ENCODE measurements at places on chromosomes 16 and 17.
A peak's percentile ranks its signal among the peaks of the same experiment; 100 is the strongest.

GRCh38 chr16:11036040-11036439 lies 91.7 kb downstream of the CLEC16A start:
- H3K36me3 ChIP-seq, result peaks cover 58% of the 10 kb centered on the region
- H3K4me1 ChIP-seq, result no peaks in the 10 kb centered on the region
- H3K27ac ChIP-seq, result no peak overlapping the region
- DNase-seq, result no peak

DNA sequence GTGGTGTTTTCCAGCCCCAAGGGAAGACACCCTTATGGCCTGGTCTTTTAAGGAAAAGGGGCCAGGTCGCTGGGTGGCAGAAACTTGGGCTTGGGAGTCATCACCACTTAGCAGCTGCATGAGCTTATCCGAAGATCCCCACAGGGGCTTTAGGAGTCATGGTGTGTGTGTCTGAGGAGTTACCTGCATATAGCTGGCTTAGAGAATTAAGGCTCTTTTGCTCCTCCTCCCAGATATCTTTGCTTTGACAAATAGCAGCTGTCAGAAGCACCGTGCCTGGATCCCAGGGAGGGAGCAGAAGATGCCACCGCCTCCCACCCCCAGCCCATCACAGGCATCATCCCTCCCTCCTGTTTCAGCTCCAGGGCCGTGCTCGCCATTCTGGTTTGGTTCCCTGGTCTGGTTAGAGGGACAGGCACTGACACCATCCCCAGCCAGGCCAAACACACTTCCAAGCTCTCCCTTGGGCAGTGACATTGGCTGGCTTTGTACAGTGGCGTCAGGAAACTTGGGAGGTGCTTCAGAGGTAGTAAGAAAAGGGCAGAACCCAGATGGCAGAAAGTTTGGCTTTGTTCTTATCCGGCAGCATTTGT lies 17.4 kb downstream of the LDHD start:
- H3K4me1 ChIP-seq, result peaks cover 42% of the 10 kb centered on the region
- no peak overlapping the region for H3K4me3 ChIP-seq
- no peaks in the 10 kb centered on the region for H3K27me3 ChIP-seq
- H3K36me3 ChIP-seq, result peaks cover 5% of the 10 kb centered on the region
- DNase-seq, result no peak

DNA sequence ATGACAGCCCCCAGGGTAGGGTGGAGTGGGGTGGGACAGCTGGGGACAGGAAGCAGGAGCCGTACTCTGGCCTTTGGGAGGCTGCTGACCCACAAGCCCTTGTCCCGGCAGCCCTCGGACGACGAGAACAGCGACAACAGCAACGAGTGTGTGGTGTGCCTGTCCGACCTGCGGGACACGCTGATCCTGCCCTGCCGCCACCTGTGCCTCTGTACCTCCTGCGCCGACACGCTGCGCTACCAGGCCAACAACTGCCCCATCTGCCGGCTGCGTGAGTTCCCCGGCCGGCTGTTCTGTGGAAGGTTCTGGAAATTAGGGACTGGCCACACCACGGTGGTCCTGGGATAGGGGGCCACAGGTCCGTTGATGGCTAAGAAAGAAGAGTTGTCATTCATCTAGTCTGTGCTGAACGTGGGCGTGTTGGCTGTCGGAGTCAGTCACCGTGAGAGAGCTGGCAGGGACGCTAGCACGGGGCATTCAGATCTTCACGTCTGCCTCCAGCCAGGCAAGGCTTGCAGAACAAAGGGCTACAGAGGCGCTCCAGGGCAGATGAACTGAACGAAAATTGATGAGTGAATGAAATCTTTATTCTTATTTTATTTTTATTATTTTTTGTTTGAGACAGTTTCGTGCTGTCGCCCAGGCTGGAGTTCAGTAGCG lies 19.8 kb upstream of the NUDT16L1 start:
- H3K36me3 ChIP-seq, result peaks cover 50% of the 10 kb centered on the region
- no peak overlapping the region for H3K4me3 ChIP-seq
- H3K27ac ChIP-seq, result no peak overlapping the region
- peaks cover 30% of the 10 kb centered on the region for H3K4me1 ChIP-seq
- no peak for DNase-seq
- no peaks in the 10 kb centered on the region for H3K27me3 ChIP-seq

DNA sequence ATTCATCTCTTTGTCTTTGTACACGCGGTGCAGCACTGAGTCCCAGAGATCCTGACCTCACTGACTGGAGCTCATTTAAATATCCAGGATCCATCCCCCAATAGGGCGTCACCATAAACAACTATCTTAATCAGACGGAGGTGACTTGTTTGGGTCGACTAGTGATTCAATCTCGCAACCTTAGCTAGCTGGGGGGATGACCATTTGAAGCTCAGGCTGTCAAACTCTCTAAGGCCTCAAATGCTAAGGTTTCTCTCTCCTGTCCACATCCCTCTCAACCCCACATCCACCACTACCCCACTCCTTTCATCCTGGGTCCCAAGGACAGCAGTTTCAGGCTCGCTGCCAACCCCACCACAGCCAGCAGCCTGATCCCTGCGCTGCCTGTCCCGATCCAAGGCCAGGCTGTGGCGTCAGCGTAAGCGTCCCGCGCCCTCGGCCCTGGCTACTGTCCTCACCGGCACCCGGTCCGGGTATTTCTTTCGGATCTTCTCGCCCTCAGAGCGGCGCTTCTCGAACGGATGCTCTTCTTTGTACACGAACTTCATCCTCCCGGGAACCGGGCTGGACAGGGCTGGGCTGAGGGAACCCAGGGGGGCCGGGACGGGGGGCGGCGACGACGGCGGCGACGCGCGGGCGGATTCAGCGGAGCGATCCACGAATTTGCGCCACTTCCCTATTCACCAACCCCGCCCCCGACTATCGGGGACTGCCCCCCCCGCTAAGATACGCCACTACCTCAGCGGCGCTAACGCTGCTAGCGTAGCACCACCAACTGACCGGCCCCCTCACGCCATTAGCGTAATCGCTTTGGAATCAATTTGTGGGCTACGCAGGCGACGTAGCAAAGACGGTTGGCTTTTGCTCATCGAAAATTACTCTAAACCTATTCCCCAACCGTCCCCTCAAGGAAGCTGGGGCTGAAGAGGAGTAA lies at the start of gene GABARAP:
TSS of gene GABARAP (minus strand) at position 667 of the 934 bp plus-strand sequence. CDS start at position 548, 119 bp downstream.
- H3K36me3 ChIP-seq, result peaks cover 40% of the 10 kb centered on the region
- peak within 1 kb of the TSS; percentile 77 for H3K4me3 ChIP-seq
- peak within 1 kb of the TSS; percentile 97 for H3K27ac ChIP-seq
- H3K4me1 ChIP-seq, result peaks cover 37% of the 10 kb centered on the region

- no peaks in the 10 kb centered on the region for H3K27me3 ChIP-seq
- H3K4me1 ChIP-seq, result no peaks in the 10 kb centered on the region
- DNase-seq, result no peak
- H3K27ac ChIP-seq, result no peak overlapping the region
- H3K36me3 ChIP-seq, result no peaks in the 10 kb centered on the region
Observed at GRCh38 chr17:70070305-70071027, 4.6 kb upstream of the KCNJ16 start.

GRCh38 chr16:4115949-4116318 lies 308 bp downstream of the ADCY9 start:
- no peaks in the 10 kb centered on the region for H3K27me3 ChIP-seq
- DNase-seq, result no peak
- peaks cover 45% of the 10 kb centered on the region for H3K4me1 ChIP-seq
- no peaks in the 10 kb centered on the region for H3K36me3 ChIP-seq
- peak overlapping the region; percentile 51 for H3K4me3 ChIP-seq
- H3K27ac ChIP-seq, result no peak overlapping the region

All from CD4-positive, alpha-beta T cell (primary cell).